ENCODE measurements at places on chromosomes 4 and X.

DNA sequence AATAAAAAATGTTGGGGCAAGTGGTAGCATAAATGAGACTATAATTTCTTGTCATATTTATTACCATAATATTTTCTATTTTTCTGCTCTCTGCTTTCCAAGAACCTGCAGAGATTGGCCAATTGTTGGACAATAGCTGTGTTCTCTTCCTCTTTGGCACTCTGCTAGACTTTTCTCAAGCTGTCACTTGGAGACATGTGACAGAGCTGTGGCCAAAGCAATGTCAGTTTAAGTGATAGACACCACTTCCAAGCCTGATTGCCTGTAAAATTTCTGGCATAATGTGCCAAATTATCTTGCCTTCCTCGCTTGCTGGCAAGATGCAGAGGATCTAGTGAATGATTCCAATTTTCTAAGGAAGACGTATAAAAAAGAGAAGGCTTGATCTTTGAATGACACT is 162.2 kb upstream of the NDST4 start:
- DNase-seq, result no peak

GRCh38 chr4:87213421-87214075 is 6.9 kb downstream of the KLHL8 start:
- no peak for DNase-seq

DNA sequence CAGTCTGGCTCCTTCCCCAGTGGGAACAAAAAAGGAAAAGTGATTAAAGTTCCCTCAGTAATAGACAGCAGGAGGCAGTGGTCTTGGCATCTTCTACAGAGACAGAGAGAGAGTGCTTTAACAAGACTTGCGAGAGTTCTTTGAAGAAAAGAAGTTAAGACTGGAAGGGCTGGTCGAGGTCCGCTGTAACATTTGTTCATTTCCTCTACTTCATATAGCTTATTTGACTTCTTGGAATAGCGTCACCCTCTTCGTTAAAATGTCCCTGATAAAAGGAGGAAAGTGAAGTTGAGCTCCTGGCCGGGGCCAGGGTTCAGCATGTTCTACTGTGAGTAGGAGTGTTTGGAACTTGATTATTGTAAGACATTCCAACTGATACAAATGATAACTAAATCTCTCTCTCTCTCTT is 179.8 kb downstream of the SLIT2 start:
- no peak for DNase-seq

DNA sequence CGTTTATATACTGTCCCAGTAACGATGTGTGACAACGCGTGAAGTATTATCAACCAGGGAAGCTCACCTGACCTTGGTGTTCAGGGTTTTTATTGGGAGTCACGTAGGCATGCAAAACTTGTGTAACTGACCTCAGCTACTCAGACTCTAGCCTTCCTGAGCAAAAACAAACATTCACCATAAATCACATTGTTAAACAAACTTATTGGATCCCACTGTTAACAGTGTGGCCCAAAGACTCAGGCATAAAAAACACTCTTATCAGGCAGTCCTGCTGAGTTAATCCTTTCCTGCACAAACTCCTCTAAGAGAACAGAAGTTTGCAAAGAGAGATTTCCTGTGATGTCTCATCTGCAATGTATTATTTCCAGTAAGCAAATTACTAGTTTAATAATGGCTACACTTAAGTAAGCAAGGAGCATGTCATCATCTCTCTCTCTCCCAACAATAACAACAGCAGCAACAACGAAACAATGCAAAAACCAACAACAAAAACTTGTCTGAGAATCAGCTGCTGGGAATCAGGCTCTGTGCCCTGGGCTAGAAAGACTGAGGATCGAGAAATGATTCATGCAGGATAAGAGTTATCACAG is 12.0 kb downstream of the GAGE1 start:
- no peak for DNase-seq

GRCh38 chrX:28311466-28311865 is 275.8 kb upstream of the IL1RAPL1 start:
- DNase-seq, result no peak

- no peak for DNase-seq
These were observed 75.5 kb downstream of the MOSPD2 start for GRCh38 chrX:14948691-14949090.

DNA sequence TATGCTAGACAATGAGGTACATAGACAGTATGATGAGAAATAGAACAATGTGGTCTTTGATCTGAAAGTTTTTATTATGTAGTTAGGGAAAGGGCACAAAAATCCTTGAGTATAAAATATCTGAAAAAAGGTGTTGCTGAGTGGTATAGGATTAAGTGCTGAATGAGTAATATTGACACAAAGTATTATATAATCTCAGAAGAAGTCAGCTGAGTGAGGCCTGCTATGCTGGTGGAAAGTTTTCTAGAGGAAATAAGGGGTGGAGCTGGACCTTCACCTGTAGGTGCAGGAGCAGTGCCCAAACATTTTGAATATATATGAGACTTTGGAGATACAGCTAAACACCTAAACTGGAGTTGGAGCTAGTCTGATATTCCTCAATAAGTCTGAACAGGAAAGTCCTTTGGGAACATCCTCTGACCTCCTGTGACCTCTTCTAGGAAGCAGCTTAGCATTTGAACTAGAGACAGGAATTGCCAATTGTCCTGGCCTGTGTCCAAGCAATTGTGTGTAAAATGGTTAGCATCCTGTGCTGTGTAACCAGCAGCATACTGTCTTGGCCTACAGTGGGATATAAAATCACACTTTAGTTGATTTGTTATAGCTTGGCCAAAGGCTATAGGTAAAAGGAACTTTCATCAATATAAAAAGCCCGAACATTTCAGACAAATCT is 285.3 kb downstream of the ANKRD50 start:
- no peak for DNase-seq

- no peak for DNase-seq
These were observed 1021.2 kb downstream of the PCDH7 start for GRCh38 chr4:31741326-31741725.

GRCh38 chr4:15349531-15349935 is 78.3 kb upstream of the C1QTNF7 start:
- no peak for DNase-seq

DNA sequence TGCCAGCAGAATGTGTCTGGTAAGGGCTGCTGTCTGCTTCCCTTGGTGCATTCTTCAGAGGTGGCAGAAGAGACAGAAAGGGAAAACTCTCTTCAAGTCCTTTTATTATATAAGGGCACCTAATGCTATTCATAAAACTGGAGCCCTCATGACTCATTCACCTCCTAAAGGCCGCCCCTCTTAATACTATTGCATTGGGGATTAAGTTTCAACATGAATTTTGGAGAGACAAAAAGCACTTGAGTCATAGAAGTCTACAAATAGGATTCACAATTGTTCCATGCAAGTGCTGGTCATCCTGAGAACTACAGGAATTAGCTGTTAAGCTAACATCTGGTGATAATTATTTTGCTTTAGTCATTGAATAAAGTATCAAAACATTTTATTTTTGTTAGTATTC is 349.5 kb downstream of the HS3ST1 start:
- no peak for DNase-seq

DNA sequence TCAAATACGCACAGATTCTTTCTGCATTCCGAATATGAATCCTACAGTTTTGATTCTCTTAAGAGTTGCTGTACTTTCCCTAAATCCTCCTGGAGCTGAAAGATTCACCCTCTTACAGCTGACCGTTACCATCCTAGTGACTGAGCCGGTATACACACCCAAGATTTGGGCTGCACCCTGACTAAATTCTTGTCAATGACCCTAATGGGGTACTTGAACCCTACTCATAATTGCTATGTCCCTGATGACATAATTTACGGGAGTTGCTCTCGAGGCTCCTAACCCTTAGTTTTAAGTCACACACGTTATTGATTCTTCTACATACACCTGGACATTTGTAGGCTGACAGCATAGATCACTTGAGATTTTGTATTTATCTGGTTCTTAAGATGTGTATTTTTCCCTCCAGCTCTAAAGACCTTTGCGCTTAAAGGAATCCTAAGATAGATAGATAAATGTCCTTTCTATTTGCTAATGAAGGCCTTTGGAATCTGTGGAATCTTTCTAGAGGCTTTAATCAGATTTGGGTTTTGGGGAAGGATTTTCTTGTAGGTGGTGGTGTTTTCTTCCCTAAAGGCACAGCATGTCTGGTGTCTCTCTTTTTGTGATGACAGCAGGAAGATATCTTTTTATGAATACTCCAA is 37.8 kb downstream of the CLDN34 start:
- no peak for DNase-seq

DNA sequence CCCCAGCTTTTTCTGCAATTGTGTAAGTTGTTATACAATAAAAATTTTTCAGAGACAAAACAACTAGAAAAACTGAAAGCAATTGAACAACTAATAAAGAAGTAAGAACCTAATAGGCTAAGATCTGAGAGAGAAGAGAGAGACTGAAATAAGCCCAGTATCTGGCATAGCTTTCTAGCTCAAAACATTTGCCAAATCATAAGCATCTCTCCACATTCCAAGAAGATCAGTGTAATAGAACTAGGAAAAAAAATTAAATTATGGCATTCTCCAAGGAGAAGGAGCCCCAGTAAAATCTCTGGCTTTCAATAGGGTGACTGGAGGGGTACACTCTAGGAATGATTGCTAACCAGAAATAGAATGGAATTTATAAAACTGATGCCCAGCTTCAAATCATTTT is 19.0 kb upstream of the PPP3CA start:
- DNase-seq, result no peak

GRCh38 chrX:13689741-13690211 is 848 bp downstream of the RAB9A start:
- DNase-seq, result no peak

GRCh38 chr4:74042681-74043080 is 4.2 kb upstream of the CXCL3 start:
- DNase-seq, result no peak

DNA sequence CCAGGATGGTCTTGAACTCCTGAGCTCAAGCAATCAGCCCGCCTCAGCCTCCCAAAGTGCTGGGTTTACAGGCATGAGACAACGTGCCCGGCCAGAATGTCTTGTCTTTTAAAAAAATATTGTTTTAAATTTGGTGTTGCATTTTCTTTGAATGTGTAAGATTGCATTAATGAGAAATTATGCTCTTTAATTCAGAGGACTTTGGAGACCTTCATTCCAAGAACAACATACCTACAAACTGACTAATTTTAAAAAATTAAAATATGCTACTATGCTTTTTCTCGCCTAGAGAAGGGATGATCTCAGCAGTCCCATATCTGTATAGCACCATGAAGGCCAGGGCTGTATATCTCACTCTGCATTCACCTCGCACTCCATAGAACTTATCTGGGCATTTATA is 204.3 kb upstream of the SLC7A11 start:
- DNase-seq, result no peak

- no peak for DNase-seq
These were observed 164.8 kb downstream of the AASDH start for GRCh38 chr4:56222514-56222913.

DNA sequence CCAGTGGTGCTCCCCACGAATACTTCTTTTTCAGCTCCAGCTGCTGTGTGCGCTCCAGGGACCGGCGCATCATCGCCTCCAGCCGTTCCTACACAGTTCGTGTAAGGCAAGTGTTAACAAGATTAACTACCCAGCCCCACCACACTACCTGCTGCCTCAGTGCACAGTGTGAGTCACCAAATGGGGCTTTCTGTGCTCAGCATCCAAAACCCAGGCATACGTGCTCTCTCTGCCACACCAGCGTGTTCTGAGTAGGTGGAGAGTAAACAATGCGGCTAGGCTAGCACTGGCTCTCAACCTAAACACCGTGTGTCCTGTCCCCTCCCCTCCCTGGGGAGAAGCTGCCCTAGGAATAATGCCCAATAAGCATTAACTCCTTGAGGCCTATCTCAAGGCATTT is 60.0 kb downstream of the MAP7D2 start:
- no peak for DNase-seq

GRCh38 chr4:11165052-11165451 is 263.6 kb downstream of the HS3ST1 start:
- DNase-seq, result no peak

DNA sequence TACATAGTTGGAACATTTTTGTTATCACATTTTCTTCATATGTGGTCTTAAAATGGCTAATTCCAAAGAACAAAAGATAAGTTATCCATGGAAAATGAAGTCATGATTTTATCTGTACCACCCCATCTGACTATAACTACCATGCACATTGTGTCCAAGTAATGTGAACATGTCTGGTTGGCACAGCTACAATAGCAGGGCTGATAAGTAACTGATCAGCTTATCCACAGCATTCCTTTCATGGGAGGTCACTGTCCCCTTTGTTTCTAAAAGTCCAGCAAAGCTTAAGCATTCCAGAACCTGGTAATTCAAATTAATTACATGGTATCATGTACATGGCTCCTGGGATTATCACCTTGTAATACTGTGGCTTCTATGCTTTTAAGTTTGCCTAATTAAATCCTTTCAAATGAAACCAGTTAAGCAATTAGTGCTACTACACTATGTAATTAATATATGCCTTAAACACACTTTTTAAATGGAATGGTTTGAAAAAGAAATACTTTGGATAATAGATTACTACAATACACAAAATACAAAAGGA is 21.1 kb upstream of the SORBS2 start:
- no peak for DNase-seq

GRCh38 chr4:120829113-120829831 is 93.3 kb downstream of the PRDM5 start:
- DNase-seq, result peak; percentile 76

DNA sequence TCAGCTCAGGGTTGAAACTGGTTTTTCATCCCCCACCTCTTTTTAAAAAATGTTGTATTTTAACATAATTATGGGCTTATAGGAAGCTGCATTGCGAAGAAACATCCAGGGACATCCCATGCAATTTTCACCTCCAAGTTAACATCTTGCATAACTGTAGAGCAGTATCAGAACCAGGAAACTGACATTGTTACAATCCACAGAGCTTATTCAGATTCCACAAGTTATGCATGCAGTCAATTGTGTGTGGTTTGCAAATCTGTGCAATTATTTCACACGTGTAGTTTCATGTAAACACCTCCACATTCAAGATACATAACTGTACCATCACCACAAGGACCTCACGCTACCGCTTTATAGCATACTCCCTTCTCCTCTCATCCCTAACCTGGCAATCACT is 97.5 kb upstream of the GATB start:
- DNase-seq, result no peak

DNA sequence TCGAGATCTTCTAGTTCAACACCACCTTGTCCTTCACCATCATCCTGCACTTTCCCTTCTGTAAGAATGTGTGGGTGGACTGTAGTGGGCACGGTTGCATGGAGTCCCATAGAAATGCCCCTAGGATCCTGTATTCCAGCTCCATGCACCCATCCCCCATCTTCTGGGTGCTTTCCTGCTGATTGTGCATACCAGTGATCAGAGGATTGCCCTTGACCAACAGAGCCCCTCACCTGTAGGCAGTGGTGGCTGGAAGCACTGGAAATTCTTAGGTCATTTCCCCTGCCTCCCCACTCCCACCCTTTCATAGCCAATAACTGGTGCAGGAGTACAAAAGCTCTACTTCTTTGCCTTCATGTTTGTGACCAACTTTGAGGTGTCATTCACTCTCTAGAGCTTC is 213.4 kb upstream of the ARSJ start:
- no peak for DNase-seq

- DNase-seq, result no peak
These were observed 30.4 kb downstream of the SMIM43 start for GRCh38 chr4:121734571-121734970.
